Thoracic aorta (tissue), 2 donors: ENCODE measurements at places on chromosomes 16 and 17.

GRCh38 chr16:66273644-66274334 is 92.7 kb upstream of the CDH5 start:
- no peak for DNase-seq

- DNase-seq, result no peak
Observed at GRCh38 chr17:50046179-50046578, 9.7 kb upstream of the ITGA3 start.

GRCh38 chr17:41935641-41936040 is 5.2 kb downstream of the ODAD4 start:
- DNase-seq, result no peak

- no peak for DNase-seq
Observed at GRCh38 chr16:11627822-11628457, 40.3 kb upstream of the SNN start.

DNA sequence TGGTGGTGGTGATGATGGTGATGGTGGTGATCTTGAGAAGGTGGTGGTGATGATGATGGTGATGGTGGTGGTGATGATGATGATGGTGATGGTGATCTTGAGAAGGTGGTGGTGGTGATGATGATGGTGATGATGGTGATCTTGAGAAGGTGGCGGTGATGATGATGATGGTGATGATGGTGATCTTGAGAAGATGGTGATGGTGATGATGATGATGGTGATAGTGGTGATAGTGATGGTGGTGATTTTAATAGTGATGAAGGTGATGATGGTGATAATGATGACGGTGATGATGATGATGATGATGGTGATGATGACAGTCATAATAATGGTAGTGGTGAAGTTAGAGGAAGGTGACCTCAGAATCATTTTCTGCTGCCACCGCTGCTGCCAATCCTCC is 75.1 kb downstream of the MYH13 start:
- no peak for DNase-seq

- no peak for DNase-seq
Observed at GRCh38 chr16:58459344-58460218, 40.4 kb upstream of the NDRG4 start.

GRCh38 chr17:57360266-57360665 is 103.9 kb downstream of the MSI2 start:
- DNase-seq, result no peak

GRCh38 chr17:55699181-55699860 is 23.3 kb downstream of the TMEM100 start:
- no peak for DNase-seq
